ENCODE measurements at places on chromosomes 2 and 18. TPM values are rescaled to one million over a fixed set of nuclear protein-coding genes. Genes with fewer than 3 reads are reported as not detected.

- no peak for DNase-seq
These were observed 176.5 kb downstream of the LTBP1 start for GRCh38 chr2:33123216-33123615.

- DNase-seq, result no peak
These were observed 84.8 kb upstream of the RASGRP3 start for GRCh38 chr2:33391529-33392255.

The GPR55 gene
- total RNA-seq, result not detected

DNA sequence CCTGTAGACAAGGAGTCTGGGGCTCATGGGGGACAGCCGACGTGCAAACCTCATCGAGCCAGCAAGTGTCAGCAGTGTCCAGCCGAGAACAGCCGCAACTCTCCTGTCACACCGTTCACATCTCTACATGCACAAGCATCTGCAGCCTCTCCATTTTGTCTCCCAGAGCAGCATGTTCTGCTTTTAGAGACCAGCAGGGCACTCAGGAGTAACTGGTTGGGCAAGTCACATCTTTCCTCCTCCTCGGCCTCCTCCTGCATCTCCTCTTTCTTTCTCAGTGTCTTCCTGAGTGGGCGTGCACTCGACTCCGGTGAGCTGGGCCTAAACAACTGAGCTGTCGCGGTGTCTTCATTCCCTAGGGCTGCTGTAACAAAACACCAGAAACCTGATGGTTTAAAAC is 249.9 kb downstream of the SH3BP4 start:
- DNase-seq, result no peak

DNA sequence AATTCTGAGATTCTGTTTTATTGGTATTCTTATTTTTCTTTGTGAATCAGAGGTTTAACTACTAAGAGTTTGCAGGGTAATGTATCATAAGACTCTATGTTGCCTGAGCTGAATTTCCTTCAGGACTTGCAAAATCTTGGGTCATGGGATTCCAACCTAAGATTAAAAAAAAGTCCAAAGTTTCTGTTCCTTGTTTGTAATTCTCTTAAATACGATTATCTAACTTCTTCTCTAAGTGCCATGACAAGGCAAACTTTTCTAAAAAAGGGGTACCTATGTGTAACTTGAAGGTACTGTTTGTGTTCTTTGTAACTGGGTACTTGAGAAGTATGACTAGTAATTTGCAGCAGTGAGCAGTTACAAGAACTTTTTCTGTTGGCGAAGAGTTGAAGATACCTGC is 181.3 kb upstream of the ZEB2 start:
- DNase-seq, result no peak

DNA sequence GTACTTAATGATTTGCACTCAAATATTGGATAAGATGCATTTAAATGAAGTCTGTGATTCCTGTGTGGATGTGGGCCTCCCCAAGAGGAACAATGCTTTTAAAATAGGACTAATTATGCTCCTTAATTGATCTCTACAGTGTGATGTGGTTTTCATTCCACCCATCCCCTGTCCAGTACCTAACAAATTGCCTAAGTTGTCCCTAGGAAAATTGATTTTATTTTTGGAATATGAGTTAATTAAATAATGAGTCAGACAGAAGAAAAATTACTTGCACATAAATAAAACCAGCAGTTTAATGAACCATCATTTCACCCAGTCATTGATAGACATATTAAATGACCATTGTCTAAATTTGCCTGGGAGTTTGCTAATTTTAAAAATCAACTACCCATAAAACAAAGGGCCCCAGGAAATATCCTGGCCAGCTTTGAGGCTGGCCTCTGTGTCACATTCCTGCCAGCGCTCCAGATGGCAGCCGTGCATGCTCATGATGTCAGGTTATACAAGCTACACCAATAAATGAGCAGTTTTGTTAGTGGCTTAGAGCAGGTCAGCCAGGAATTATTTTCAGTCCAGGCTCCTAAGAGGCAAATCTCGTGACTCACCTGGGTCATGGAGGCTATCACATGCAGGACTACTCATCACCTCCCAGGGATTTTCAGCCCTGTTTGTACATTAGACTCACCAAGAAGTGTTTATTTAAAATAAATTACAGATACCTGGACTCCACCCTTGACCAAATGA is 31.9 kb downstream of the ABHD3 start:
- no peak for DNase-seq

DNA sequence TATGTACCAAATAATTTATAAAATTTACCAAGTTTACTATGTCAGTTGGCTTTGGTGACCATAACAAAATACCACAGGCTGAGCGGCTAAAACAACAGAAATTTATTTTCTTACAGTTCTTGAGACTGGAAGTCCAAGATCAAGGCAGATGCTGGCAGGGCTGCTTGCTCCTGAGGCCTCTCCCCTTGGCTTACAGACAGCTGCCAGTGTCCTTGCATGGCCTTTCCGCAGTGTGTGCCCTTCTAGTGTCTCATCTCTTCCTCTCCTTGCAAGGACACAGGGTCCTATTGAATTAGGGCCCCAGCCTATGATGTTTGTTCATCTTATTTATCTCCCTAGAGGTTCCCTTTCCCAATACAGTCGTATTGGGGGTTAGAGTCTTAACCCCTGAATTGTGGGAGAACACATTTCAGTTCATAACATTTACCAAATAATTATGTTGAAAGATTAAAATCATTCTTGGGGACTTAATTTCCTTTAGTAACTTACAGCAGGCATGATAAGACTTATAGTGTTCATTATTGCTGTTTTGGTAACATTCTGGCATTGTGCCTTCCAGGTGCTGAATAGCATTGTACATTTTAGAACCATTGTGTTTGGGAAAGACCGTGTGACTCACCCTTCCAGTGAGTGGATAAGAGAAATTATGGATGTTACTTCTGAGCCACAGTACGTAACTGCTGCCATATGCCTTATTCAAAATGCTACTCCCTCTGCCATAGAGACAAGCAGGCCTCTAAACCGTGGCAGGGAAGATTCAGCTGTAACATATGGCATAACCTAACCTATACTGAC is 317.5 kb downstream of the TMX3 start:
- DNase-seq, result no peak

GRCh38 chr2:37683921-37684780 is 12.7 kb upstream of the CDC42EP3 start:
- DNase-seq, result no peak

DNA sequence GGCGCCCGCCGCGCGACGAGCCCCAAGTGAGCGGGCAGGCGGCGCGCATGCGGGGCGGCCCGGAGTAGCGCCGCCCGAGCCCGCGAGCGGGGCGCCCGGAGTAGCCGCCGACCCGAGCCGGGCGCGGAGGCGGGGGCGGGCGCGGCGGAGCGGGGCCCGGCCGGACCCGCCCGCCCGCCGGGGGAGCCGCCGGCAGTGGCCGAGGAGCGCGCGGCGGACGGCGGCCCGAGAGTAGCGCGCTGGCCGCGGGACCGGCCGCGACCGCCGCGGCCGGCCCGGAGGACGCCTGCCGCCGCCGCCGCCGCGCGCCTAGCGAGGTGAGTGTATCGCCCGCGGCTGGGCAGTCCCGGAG is at the start of gene GALNT1:
Gene GALNT1, plus strand, starts transcription at position 195 of the 352 bp plus-strand sequence. CDS start 72,923 bp downstream, outside the sequence.
- DNase-seq, result no peak

- DNase-seq, result no peak
These were observed 1403.6 kb downstream of the SUCLG1 start for GRCh38 chr2:83055376-83056010.

- DNase-seq, result no peak
These were observed 100.7 kb downstream of the RAPGEF4 start for GRCh38 chr2:172836347-172836821.

The RETREG2 gene
- total RNA-seq, result 41.8 TPM

DNA sequence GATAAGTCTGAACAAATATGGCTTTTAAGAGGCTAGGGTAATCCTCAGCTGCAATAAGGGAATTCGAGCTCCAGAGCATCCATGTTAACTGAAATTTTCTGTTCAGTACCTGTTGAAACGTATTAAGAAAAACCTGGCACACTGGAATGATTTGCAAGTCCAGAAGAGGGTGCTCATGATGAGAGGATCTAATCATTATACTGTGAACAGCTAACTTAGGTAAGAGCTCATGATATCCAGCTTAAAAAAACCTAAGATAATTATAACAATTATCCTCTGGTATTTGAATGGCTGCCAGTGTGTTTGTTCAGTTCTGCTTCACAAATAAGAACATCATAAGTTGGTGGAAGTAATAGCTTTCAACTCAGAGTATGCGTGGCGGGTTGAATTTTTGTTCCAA is 1118.3 kb upstream of the DDX18 start:
- DNase-seq, result no peak

GRCh38 chr2:30334762-30335363 is 103.5 kb downstream of the LBH start:
- peak; percentile 19 for DNase-seq

The ACKR3 gene
- 3.1 TPM for total RNA-seq

The CDK15 gene
- total RNA-seq, result not detected

The GREB1 gene
- total RNA-seq, result 36.5 TPM

The BOK gene
- total RNA-seq, result 33.4 TPM

The ABCA12 gene
- total RNA-seq, result 0.10 TPM

DNA sequence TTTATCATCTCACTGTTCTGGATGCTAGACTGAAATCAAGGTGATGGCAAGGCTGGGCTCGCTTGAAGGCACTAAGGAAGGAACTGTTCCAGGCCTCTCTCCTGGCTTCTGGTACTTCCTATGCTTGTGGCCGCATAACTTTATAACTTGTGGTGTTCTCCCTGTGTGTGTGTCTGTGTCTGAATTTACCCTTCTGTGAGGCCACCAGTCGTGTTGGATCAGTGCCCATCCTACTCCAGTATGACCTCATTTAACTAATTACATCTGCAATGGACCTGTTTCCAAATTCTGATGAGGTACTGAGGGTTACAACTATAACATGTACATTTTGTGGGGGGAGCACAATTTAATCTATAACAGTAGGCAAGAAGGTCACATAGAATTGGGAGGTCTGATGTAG is 41.6 kb downstream of the LYPD6B start:
- no peak for DNase-seq

- no peak for DNase-seq
These were observed 66.4 kb downstream of the BABAM2 start for GRCh38 chr2:27956888-27957287.

The MYOM1 gene
- 0.38 TPM for total RNA-seq
